ENCODE measurements at places on chromosomes 1 and 21. TPM values are rescaled to one million over a fixed set of nuclear protein-coding genes. Genes with fewer than 3 reads are reported as not detected.
A peak's percentile ranks its signal among the peaks of the same experiment; 100 is the strongest.

DNA sequence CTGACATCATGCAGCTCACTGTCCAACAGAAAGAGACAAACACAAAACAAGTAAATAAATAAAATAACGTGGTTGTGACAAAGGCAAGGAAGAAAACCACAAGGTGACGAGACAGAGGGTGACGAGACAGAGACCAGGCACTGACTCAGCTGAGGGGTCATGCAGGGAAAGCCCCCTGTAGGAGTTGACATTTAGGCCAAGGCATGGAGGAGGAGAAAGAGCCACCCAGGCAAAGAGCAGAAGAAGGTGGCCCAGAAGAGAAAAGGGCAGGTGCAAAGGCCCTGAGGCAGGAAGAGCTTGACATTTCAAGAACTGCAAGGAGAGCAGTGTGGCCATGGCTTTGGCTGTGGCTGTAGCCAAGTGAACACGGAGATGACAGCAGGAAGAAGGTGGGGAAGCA is 65.1 kb upstream of the ID3 start:
- DNase-seq: no peak

DNA sequence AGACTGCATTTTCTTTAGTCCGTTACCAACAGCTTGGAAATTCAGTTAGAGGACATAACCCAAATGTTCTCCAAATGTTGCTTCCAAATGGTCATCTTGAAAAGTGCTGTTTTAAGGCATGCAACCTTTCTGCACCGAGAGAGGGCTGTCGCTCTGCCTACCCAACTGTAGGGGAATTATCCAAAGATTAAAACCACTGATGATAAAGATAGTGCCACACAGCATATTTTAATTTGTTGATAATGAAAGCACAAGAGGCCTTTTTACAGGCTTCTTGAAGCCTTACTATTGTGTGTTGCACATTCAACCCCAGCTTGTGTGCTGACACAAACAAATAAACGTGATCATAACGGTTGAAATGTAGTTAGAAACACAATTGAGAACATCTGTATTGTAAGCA is 121.5 kb downstream of the LMO4 start:
- no peak for DNase-seq

GRCh38 chr1:6953907-6954364 is 168.7 kb downstream of the CAMTA1 start:
- peak; percentile 51 for DNase-seq

- peak; percentile 80 for DNase-seq
Observed at GRCh38 chr1:161486806-161487741, 18.2 kb upstream of the FCGR2A start.

GRCh38 chr1:36764798-36765197 is 269.5 kb downstream of the GRIK3 start:
- DNase-seq: peak; percentile 68

GRCh38 chr1:94559921-94560320 is 18.4 kb upstream of the F3 start:
- no peak for DNase-seq

The LRRC3 gene
- 3.8 TPM for total RNA-seq

The ZYG11B gene
- total RNA-seq: 31.6 TPM

The PTAFR gene
- total RNA-seq: 0.55 TPM

Measured in H7 (cell line).